ENCODE measurements at places on chromosomes 2 and 18. TPM values are rescaled to one million over a fixed set of nuclear protein-coding genes. Genes with fewer than 3 reads are reported as not detected.

Gene NETO1
- total RNA-seq, result not detected

GRCh38 chr18:32383050-32383819 lies 87.4 kb downstream of the GAREM1 start:
- peak; percentile 53 for DNase-seq

- no peak for DNase-seq
These were observed 218.3 kb downstream of the ACKR3 start for GRCh38 chr2:236787885-236788284.

Gene ANKRD44
- total RNA-seq, result 6.0 TPM

Gene ITGA6
- total RNA-seq, result 650 TPM

Gene RAD51AP2
- total RNA-seq, result 0.37 TPM

DNA sequence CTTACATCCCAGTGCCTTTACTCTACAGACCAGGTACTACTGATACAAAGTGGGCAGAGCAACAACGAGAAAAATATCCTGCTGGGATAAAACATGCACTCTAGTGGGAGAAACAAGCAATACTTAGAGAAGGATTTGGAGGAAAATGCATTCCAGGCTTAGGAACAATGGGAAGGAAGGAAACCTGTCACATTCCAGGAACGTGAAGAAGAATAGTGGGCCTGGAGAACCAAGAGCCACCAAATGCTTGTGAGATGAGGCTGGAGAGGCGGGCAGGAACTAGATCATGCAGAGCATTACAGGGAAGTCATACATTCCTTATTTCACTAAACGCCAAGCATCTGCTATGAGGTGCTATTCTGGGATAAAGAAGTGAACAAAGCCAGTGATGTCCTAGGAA lies 342.3 kb downstream of the DCC start:
- DNase-seq, result no peak

- no peak for DNase-seq
These were observed 246.6 kb upstream of the REG3G start for GRCh38 chr2:78778756-78779510.

- no peak for DNase-seq
These were observed 34.1 kb downstream of the TANC1 start for GRCh38 chr2:159002462-159003111.

Gene POMC
- total RNA-seq, result not detected

DNA sequence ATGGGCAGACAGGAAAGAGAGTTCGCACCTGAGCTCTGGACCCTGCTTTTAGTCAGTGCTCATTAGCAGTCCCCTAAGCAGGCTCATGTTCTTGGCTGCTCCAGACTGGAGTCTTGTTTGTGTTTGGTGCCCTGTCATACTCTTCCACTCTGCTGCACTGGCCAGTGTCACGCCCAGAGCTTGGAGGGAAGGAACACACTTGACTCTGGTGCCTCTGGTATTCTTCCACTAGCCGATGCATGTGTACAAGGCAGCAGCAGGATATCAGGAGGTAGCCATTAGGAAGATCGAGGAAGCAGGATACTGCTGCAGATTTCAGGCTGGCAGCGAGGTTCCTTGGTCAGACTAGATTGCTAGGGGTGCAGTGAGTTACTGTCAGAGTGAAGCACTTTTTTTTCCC lies 81.4 kb upstream of the B3GNT2 start:
- DNase-seq, result no peak

Gene LONRF2
- total RNA-seq, result not detected

DNA sequence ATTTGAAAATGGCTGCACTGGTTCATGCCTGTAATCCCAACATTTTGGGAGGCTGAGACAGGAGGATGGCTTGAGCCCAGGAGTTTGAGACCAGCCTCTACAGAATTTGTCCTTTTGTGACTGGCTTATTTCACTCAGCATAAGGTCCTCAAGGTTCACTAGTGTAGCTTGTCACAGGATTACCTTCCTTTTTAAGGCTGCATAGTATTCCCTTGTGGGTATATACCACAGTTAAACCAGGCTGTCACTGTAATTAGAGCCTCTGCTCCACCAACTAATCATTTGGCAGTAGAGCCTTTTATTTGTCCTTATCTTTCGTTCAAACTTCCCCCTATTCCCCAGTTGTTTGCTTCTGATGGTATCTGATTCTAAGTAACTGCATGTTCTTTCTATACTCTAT lies 50.4 kb upstream of the SELENOI start:
- DNase-seq, result no peak

DNA sequence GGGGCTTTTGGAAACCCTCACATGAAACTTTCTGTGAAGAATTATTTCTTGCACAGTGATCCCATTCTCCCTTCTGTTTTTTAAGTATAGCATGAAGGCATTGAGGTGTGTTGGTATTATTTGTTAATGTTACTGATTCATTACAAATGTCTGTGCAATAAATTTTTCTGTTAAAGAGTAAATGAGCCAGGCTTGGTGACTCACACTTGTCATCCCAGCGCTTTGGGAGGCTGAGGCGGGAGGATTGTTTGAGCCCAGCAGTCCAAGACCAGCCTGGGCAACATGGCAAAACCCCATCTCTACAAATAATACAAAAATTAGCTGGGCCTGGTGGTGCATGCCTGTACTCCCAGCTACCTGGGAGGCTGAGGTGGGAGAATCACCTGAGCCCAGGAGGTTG lies 87.8 kb downstream of the KCTD18 start:
- no peak for DNase-seq

- no peak for DNase-seq
These were observed 97.3 kb upstream of the ST6GAL2 start for GRCh38 chr2:106983305-106983704.

DNA sequence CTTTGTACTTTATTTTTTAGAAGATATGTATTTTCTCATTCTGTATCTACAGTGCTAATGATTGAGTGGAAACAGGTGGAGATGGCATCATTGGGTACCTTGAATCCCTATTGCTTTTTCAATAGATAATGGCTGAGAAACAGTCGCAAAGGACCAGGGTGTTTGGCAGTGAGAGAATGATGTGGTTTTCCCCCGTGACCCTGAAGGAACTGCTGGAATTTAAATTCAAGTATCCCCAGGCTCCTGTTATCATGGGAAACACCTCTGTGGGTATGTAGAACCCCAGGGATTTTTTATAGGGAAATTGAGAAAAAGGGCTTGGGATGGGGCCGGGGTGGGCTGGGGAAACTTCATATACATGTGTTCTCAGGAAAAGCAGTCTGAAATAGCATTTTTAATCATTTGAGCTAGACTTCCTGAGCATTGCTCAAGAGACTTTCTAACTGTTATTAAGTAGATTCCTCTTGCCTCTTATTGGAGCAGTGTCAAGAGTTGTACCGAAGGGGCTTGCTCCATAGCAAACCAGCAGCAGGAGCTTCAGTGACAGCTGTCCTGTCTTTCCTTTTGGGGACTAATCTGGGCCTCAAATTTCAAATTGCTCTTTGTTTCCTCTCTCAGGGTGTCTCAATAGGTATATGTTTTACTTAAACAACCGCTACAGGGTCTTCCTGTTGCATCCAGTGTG lies 18.9 kb downstream of the AOX1 start:
- peak; percentile 46 for DNase-seq

GRCh38 chr2:138060301-138060635 lies 96.0 kb downstream of the HNMT start:
- peak; percentile 68 for DNase-seq

Gene HTR2B
- total RNA-seq, result 0.78 TPM

DNA sequence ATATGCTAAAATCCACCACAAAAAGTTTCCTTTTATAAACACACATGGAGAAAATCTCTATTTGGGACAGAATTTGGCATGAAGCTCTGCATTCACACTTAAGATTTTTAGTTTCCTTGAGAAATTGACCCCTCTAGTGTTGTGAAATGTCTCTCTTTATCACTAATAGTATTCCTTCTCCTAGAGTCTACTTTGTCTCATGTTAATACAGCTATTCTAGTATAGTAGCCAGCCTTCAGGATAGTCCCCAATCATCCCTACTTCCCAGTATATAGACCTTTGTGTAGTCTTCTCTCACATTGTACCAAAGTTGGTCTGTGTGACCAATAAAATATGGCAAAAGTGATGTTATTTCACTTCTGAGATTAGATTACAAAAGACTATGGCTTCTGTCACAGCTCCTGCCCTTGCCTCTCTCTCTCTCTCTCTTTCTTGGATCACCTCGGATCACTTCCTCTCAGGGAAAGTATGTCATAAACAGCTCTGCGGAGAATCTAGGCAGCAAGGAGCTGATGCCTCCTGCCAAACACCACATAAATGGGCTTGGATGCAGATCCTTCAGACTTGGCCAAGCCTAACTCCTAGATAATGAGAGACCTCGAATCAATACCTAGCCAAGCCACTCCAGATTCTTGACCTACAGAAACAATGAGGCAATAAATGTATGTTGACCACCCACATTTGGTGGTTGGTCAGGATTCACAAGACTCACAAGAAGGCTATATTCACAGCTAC lies 59.7 kb upstream of the NABP1 start:
- no peak for DNase-seq

DNA sequence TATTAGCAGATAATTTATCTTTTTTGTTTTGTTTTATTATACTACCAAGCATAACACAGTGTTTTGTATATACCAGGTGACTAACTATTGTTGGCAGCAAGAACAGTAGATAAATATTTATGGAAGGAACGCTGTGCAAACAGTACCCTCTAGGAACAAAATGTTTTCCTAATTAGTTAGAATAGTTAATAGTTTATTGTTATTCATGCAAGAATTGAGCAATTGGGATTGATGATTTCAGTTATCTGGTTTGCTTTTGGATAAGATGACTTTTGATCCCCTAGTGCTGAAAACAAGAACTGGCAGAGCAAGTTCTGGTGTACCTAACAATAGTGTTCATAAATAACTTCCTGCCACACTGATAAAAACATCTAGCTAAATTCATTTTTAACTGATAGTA lies 323.3 kb downstream of the TGIF1 start:
- no peak for DNase-seq

Gene DES
- 13,585 TPM for total RNA-seq

Gene GATA6
- total RNA-seq, result 0.08 TPM

Gene SLC23A3
- total RNA-seq, result not detected

DNA sequence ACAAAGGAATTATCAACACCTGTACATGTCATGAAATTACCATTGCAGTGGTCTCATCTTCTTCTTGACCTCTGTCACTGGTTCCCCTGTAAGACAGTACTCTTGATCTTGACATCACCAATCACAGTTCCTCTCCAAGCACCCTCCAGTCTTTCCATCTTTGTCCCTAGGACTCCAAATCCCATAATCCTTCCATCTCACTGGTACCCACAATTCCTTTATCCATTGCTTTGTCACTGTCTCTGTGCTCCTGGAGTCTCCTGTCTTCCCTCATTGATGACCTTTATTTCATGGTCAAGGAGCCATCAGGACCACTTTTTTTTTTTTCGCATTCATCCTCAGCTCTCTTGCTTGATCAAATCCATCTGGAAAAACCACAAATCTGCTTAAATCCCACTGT lies 56.7 kb downstream of the COL4A3 start:
- DNase-seq, result no peak
